ENCODE measurements at places on chromosomes 13 and 19.
A peak's percentile ranks its signal among the peaks of the same experiment; 100 is the strongest.

GRCh38 chr13:25686831-25687470 is 315.2 kb downstream of the ATP8A2 start:
- DNase-seq = no peak

DNA sequence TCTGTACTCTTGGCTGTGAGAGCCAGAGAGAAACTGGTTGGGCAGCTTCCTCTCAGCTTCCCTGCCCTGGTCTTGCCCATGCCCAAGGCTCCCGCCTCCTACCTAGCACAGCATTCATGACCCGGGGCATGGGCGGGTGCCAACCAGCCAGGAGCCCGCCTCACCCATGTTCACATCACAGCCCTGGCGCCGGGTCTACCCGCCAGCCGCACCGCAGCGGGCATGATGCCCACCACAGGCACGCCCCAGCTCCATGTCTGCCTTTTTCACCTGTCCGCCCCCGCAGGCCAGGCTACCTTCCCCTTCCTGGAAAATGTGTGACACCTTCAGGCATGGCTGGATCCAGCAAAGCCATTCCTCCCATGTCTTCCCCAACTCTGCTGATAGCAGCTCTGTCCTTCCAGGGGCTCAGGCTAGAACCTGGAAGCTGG is 42.1 kb downstream of the PTPRS start:
- peak; percentile 86 for DNase-seq

GRCh38 chr19:45254044-45254531 is 3.0 kb downstream of the MARK4 start:
- DNase-seq = no peak

DNA sequence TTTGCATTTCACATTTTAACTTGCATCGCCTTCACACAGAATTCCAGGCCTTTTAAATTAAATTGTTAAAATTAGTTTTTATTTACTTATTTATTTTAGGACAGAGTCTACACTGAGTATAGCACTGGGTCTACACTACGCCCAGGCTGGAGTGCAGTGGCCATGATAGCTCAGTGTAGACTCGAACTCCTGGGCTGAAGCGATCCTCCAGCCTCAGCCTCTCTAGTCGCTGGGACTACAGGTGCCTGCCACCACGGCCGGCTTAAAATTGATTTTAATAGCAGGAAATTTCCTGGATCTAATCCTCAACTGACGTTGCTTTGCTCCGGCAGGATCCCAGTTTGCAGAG is 301 bp upstream of the ZNF610 start:
- DNase-seq = no peak

DNA sequence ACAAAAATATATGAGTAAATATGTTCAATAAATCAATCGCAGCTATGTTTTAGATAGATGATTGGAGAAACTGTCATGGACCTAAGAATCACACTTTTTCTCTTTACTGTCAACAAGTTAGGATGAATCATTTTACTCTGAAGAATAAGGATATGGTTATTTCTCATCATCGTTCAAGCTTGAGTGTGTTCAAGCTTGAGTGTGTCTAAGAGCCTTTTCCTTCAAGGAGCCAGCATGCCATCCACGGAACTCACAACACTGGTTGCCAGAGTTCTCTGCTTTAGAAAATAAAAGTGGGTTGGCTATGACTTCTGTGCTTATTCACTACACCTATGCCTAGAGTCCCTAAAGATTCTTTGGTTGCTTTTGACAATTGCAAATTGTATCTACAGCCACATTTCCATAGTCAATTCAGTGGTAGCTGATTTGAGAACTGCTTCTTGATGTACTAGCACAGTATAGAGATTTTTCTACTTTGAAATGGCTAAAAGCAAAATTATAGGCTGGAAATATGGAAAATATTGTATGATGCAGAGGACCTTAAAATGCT is 58.1 kb upstream of the SCEL start:
- DNase-seq = no peak

DNA sequence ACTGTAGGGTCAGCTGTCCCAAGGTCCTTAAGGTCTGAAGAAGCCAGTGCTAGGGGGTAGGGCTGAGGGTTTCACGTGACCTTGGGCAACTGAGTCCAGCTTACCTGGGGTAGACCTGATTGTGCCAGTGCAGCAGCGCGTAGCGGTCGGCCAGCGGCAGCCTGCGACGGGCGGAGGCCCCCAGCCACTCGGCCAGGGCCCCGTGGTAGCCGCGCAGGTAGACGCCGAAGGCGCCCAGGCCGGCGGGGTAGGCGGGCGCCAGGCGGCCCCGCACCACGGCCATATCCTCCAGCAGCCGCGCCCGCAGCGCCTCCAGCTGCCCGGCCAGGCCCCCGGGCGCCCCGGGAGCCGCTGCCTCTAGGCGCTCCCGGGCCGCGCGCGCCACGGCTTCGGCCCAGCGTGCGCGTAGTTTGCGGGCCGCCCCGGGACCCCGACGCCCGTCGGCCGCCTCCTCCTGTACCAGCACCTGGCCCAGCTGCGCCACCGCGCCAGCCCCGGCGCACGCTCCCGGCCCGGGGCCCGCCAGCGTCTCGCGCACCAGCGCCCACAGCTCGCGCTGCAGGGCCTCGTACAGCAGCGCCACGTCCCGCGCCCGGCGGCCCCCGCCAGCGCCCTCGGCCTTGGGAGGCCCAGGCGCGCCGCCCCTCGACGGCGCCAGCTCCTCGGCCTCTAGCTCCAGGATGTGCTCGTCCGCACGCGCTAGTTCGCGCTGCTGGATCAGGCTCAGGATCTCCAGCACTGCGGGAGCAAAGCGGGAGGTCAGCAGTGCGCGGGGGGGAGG is 10.9 kb downstream of the EXOC3L2 start:
- no peak for DNase-seq

DNA sequence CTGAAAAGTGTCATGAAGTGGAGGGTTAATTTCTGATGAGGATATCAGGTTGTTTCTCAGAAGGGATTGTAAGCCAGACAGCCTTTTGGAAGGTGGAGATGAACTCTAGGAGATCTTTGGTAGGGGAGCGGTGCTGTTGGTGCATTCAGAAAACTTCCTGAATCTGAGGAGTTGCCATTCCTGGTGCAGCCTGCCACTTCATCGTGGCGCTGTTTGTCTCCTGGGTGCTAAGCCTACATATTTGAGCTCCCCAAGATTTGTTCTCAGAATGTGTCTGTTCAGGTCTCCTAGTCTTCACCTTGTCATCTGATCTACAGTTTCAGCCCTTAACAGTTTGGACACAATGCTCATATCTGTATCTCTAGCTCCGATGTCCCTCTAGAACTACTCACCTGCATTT is 285.6 kb downstream of the MTUS2 start:
- no peak for DNase-seq

- DNase-seq = no peak
These were observed 179.6 kb downstream of the EFNB2 start for GRCh38 chr13:106355866-106356265.

DNA sequence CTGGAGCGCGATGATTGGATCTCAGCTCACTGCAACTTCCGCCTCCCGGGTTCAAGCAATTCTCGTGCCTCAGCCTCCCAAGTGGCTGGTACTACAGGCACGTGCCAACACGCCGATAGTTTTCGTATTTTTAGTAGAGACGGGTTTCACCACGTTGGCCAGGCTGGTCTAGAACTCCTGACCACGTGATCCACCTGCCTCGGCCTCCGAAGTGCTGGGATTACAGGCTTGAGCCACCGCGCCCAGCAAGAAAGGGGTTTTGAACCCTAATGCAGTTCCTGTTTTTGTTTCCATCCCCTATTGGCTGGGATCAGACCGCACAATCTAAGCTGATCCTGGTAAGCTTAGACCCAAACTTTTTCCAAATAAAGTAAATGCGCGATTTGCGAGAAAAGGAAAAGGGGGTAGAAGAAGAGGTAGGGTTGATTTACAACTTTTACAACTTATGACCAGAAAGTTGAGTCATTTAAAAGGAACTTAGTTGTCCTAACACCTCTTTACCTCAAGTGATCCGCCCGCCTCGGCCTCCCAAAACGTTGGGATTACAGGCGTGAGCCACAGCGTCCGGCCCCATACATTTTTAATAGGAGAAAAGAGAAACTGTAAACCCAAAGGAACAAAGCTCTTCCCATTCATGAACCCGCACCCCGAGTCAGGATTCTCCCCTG is 764 bp downstream of the ZNF626 start:
- DNase-seq = no peak

DNA sequence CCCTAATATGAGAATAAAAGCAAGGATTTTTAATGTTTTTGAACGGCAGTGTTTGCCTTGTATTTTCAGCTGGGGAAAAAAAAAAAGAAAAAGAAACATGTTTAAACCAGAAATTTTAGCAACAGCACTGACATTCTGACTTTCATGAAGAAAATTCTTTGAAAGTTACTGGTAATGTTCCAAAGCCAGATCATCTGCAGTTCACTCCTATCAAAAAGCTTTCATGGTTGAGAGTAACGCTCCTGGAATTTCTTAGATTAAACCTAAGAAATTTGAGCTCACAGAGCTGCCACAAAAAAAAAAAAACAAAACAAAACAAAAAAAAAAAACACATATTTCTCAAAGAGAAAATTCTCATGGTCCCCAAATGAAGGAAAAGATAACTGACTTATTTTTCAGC is 1106.7 kb downstream of the EFNB2 start:
- DNase-seq = no peak

- no peak for DNase-seq
These were observed 21.4 kb downstream of the ESD start for GRCh38 chr13:46775385-46776107.

All from body of pancreas (tissue), 4 donors.